ENCODE measurements at places on chromosomes 6 and 20. TPM values are rescaled to one million over a fixed set of nuclear protein-coding genes. Genes with fewer than 3 reads are reported as not detected.

DNA sequence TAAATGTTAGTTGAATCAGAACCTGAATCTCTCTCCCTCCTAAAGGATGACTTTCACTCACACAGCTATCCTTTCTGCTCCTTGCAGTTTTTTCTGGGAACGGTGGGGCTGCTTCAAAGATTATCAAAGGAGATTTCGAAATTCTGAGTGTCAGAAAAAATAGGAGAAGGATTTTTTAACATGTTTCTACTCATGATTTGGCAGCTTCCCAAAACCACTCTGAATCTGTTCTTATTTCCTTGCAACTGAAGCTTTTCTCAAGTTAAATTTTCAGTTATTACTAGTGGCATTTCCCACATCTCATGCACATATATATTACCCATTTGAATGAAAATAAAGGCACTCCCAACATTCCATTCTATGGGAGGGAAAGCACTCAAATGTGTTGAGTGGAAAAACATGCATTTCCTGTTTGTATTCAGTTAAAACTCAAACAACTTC, 123.6 kb downstream of the LCA5 start:
- H3K27me3 ChIP-seq: no peaks in the 10 kb centered on the region
- H3K36me3 ChIP-seq: no peaks in the 10 kb centered on the region
- no peak for DNase-seq
- no peak overlapping the region for H3K27ac ChIP-seq
- H3K4me1 ChIP-seq: no peaks in the 10 kb centered on the region

- H3K36me3 ChIP-seq: no peaks in the 10 kb centered on the region
- H3K4me1 ChIP-seq: peaks cover 6% of the 10 kb centered on the region
- peak; percentile 72 for DNase-seq
- H3K27ac ChIP-seq: peak overlapping the region; percentile 96
Observed at GRCh38 chr6:3825331-3825831, 23.8 kb upstream of the FAM50B start.

- H3K27ac ChIP-seq: no peak overlapping the region
- H3K27me3 ChIP-seq: no peaks in the 10 kb centered on the region
- no peaks in the 10 kb centered on the region for H3K36me3 ChIP-seq
- H3K4me1 ChIP-seq: no peaks in the 10 kb centered on the region
Observed at GRCh38 chr20:23721962-23722361, 28.8 kb downstream of the CST1 start.

GRCh38 chr6:3159805-3160781, 2.7 kb upstream of the TUBB2A start:
- H3K27me3 ChIP-seq: no peaks in the 10 kb centered on the region
- H3K4me1 ChIP-seq: peaks cover 4% of the 10 kb centered on the region
- peak overlapping the region; percentile 65 for H3K27ac ChIP-seq

DNA sequence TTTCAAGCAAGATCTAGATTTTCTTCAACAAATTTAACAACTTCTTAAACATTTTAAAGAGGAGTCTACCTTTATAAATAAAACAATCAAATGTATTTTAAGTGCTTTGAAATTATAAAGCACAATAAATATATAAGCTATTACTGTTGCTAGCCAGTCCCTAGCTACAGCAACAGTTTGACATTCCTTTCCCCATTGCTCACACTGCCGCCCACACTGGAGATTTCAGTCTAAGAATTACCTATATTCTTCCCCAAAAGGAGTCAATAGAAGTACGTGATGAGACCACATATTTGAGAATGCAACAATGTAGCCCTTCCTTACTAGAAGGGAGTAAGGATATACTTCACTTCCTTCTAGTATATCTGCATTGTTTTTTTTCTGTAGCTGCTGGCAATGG, 65.3 kb upstream of the RNF146 start:
- no peaks in the 10 kb centered on the region for H3K36me3 ChIP-seq
- no peaks in the 10 kb centered on the region for H3K4me1 ChIP-seq
- H3K4me3 ChIP-seq: no peak overlapping the region

DNA sequence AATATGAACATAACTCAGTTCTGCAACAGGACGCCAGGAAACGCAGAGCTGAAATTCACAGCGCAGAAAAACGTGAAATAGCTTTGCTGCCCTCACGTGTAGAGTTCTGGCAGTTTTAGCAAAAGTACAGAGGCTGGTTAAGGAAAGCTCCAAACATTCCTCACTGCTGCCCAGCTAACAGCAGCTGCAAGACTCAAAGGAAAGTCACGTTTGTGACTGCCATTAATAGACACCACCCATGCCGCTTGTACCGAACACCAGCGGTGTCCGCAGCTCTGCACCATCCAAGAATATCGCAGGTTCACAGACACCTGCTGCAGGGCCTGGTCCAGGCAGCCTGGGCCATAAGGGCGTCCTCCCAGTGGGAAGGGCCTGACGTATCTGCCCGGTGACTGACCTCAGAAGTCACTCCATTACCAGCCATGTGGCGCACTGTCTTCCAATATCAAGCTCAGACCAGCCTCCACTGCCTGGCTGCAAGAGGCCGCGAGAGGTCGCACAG, 61.4 kb downstream of the WDR27 start:
- no peaks in the 10 kb centered on the region for H3K27me3 ChIP-seq
- H3K4me1 ChIP-seq: no peaks in the 10 kb centered on the region
- H3K36me3 ChIP-seq: no peaks in the 10 kb centered on the region
- H3K4me3 ChIP-seq: no peak overlapping the region
- no peak for DNase-seq
- no peak overlapping the region for H3K27ac ChIP-seq

DNA sequence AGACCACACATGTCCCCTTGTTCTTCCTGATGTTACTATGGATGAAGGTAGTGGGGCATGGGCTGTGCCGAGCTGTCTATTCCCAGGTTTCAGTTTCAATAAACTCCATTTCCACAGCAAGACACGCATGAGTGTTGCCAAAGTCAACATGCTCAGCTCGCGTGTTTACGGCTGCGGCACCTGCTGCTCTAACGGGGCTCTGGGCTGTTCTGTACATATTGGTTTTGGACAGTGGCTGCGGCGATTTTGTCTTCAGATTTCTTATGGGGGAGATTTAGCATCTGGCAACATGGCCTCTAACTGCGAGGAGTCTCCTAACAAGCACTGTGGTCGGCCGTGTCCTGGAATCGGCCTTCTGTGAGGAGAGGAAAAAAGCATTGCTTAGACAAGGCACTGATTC, 58.6 kb downstream of the TMEM242 start:
- H3K4me1 ChIP-seq: no peaks in the 10 kb centered on the region
- no peak overlapping the region for H3K4me3 ChIP-seq
- H3K27me3 ChIP-seq: no peaks in the 10 kb centered on the region
- H3K36me3 ChIP-seq: no peaks in the 10 kb centered on the region
- H3K27ac ChIP-seq: no peak overlapping the region

GRCh38 chr6:46925563-46926253, 4.0 kb upstream of the ADGRF5 start:
- no peaks in the 10 kb centered on the region for H3K27me3 ChIP-seq
- peak overlapping the region; percentile 49 for H3K27ac ChIP-seq
- no peaks in the 10 kb centered on the region for H3K4me1 ChIP-seq
- no peak overlapping the region for H3K4me3 ChIP-seq
- peak; percentile 70 for DNase-seq

SYCP2L gene
- 2.0 TPM for total RNA-seq

DNA sequence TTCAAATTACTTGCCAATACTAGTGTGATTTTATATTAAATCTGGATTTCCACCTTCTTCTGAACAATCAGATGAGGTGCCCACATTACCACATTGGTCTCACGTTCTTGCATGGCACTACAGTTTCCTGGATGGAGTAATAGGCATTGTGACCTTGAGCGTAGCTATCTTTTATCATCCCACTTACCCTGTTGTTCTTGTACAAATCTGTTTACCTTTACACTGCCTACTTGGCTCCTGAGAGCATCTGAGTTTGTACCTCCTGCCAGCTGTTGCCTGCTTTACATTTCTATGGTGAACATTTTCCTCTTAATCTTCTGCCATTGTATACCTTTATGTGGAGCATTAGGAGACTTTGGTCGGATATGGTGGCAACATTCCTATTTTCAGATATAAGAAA, 90.7 kb downstream of the AKAP7 start:
- H3K36me3 ChIP-seq: no peaks in the 10 kb centered on the region
- H3K27ac ChIP-seq: no peak overlapping the region

- H3K27me3 ChIP-seq: no peaks in the 10 kb centered on the region
- no peaks in the 10 kb centered on the region for H3K4me1 ChIP-seq
- no peaks in the 10 kb centered on the region for H3K36me3 ChIP-seq
- H3K27ac ChIP-seq: no peak overlapping the region
Observed at GRCh38 chr20:33522256-33522820, 32.4 kb downstream of the CBFA2T2 start.

- H3K4me1 ChIP-seq: no peaks in the 10 kb centered on the region
- DNase-seq: no peak
- no peak overlapping the region for H3K27ac ChIP-seq
- H3K36me3 ChIP-seq: no peaks in the 10 kb centered on the region
- no peaks in the 10 kb centered on the region for H3K27me3 ChIP-seq
- no peak overlapping the region for H3K4me3 ChIP-seq
Observed at GRCh38 chr20:24328901-24329300, 140.5 kb upstream of the SYNDIG1 start.

Data from breast epithelium (tissue), 4 donors.